Urinary bladder (tissue), 4 donors: ENCODE measurements at places on chromosomes 7 and 10. TPM values are rescaled to one million over a fixed set of nuclear protein-coding genes. Genes with fewer than 3 reads are reported as not detected.

GRCh38 chr10:124367936-124368335, 50.8 kb downstream of the OAT start:
- no peak for DNase-seq

Gene INMT
- polyA plus RNA-seq = 12.8 TPM

DNA sequence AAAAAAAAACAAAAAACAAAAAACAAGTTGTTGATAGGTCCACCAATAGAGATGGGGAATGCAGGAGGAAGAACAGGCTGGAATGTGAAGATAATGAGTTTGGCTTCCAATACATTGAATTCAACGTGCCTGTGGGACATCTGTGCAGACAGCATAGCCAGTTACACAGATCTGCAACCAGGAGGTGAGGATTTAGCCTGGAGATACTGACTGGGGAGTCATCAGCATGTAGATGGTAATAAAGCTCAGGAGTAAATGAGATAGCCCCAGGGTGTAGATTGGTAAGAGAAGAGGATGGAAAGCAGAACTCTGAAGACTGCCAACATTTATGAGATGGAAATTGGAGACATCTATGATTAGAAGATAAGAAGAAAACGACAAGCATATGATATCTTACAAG, 4.7 kb upstream of the TRIM8 start:
- DNase-seq = no peak

Gene SLC18A2
- polyA plus RNA-seq = 2.5 TPM

Gene NAT16
- not detected for polyA plus RNA-seq

GRCh38 chr10:110399106-110399964, 94.6 kb upstream of the SMNDC1 start:
- peak; percentile 59 for DNase-seq

GRCh38 chr10:3982746-3983442, 197.9 kb upstream of the KLF6 start:
- no peak for DNase-seq

GRCh38 chr10:77027141-77027540, 610.5 kb downstream of the KCNMA1 start:
- DNase-seq = no peak

Gene EPHB4
- 53.1 TPM for polyA plus RNA-seq

- DNase-seq = no peak
Measured at GRCh38 chr10:133526957-133527588, at the start of gene CYP2E1. TSS of gene CYP2E1 (plus strand) at chr10:133527363. CDS start at chr10:133527396, 33 bp downstream.

GRCh38 chr10:132588301-132589013, 50.9 kb downstream of the INPP5A start:
- no peak for DNase-seq

GRCh38 chr7:6653071-6654003, 16.2 kb downstream of the ZNF316 start:
- no peak for DNase-seq

Gene SEMA3A
- 12.9 TPM for polyA plus RNA-seq

Gene LAMB1
- 233 TPM for polyA plus RNA-seq

DNA sequence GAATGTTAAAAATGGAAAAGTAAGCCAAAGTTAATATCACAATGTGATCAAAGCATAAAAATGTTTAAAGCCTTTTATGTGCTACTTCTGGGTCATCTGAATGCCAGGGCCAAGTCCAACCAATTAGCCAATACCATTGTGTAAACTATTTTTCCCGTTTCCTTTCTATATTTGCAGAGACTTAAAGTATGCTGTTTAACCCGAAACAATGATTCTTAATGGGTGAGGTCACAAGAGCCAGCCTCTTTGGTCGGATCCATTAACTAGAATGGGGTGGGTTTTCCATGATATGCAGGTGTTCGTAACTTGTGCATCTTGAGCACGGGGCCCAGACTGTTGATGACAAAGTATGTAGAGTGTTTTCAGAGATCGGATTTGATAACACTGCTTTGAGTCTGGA, 111.3 kb upstream of the IGFBP3 start:
- no peak for DNase-seq

DNA sequence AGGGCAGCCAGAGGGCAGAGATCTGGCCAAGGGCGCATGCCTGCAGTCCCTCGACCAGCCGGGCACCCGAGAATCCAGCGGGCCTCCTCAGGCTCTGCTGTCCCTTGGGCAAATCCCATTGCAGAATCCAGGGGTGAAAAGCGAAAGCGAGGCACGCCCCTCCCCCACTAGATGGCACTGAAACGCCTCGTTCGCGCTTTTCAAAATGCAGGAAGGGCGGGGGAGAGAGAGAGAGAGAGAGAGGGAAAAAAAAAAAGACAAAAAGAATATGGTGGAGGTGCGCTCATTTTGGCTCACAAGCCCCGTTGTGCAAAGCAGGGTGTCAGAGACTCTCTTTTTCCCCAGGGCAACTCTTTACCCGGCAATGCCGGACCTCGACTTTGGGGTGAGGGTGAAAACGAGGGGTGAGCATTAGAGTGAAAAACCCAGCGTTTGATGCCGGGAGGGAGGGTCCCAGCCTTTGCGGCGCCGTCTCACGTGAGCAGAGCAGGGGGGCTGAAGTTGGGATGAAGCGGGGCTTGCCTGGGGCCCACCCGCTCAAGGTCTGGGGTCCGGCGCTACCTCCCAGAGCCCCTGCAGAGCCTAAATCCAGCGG, 2.5 kb upstream of the TMEM178B start:
- no peak for DNase-seq

GRCh38 chr7:138992052-138992531, 10.9 kb upstream of the KIAA1549 start:
- no peak for DNase-seq

Gene PTF1A
- polyA plus RNA-seq = not detected

Gene TMEM139
- 1.2 TPM for polyA plus RNA-seq

Gene NRP1
- polyA plus RNA-seq = 36.9 TPM

DNA sequence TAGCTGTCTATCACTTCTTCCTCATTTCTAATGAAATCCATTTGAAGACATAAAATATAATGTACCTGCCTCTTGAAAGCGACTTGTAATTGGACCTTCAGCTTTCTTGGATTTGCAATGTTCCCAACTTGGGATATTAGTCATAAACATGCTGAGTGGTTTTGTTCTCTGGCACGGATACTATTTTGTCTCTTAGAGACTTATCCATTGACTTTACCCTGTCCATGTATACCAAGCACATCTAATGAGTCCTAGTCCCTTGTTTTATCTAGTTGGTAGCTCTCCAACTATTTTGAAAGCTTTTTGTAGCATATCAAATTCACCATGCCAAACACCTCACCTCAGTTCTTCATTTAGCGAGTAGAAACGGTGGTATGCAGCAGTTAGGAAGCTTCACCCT, 18.9 kb downstream of the PLEKHS1 start:
- no peak for DNase-seq

DNA sequence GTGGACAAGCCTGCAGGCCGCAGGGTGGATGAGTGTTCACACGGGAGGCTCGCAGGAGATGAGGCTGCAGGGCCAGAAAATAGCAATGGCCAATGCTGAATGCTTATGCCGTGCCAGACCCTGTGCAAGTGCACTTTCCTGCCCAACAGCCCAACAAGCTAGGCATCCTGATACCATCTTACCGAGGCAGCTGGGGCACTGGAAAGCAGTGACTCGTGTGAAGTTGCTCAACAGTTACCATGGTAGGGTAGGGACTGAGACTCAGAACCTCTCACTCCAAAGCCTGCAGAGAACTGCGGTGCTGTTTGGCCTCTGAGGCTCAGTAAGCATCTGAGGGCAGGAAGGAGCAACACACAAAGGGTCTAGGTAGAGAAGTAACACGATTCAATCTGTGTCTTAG, 43.7 kb downstream of the JAZF1 start:
- DNase-seq = no peak

Gene LMOD2
- not detected for polyA plus RNA-seq

DNA sequence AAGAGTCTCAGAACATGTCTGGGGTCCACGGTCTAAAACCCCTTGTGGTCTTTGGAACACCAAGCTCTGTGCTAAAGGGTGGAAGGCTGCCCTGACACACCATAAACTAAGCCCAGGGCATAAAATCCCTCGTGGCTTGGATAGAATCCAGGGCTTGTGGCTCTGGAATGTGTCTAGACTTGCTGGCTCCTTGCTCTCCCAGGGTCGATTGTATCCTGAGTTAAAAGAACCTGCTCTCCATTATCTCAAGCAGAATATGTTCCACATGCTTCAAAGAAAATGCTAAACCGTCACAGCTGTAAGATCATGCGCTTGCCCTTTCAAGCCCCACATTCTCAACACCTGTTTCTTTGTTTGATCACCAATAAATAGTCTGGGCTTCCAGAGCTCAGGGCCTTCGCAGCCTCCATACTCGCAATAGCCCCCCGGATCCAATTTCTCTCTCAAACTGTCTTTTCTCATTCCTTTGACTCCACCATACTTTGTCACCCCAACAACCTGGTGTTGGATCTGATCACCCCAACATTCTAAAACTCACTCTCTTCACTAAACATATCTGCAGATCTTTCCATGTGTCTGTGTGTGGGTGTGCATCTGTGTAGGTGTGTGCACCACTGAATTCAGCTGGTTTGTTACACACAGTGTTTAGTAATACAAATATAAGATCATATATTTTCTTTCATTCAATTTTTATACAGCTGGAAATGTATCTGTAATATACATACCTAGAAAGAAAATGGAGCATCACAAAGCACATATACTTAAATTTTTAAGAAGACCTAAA, 238.5 kb downstream of the ZMYND11 start:
- DNase-seq = no peak

Gene CALN1
- polyA plus RNA-seq = 0.13 TPM

GRCh38 chr10:22737587-22737986, 23.2 kb upstream of the PIP4K2A start:
- no peak for DNase-seq

GRCh38 chr10:108755646-108756045, 1167.7 kb downstream of the XPNPEP1 start:
- no peak for DNase-seq

DNA sequence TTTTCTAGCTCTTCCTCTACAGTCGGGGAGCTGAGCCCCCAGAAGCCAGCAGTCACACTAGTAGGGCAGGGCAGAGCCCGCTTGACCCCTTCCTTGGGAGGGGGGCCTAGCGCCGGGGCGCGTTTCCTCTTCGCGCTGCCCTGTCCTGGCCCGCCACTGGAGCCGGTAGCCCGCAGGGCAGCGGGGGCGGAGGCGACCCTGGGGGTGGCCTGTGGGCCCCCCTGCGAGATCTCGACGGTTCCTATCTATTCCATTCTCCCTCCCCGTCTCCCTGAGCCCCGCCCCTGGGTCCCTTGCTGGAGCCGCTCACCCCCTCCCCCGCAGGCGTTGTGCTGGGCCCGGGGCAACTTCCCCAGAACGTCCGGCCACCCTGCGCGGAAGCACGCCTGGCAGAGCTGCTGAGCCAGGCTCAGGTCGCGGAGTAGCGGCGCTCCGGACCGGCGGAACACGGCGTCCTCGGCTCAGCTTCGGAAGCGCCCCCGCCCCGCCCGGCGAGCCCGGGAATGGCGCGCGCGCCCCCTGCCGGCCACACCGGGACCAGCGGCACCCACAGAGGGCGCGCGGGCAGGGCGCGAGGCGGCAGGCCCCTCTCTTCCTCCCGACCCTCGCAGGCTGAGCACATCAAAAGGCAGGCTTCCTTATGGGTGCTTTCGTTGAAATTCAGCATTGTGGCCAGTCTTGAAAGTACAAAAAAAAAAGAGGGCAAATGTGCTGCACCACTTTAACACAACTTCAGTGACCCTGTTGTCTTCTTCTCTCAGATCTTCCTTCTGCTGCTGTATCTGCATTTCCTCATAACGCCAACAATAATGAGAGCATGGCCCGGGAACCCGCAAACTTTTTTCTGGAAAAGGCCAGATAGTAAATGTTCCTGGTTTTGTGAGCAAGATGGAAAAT, 327.6 kb downstream of the TNS3 start:
- DNase-seq = no peak

- no peak for DNase-seq
Measured at GRCh38 chr7:24496036-24496435, 77.2 kb upstream of the PALS2 start.

- no peak for DNase-seq
Measured at GRCh38 chr10:83995738-83996331, 143.5 kb upstream of the GHITM start.

Gene SP8
- polyA plus RNA-seq = not detected

Gene TCERG1L
- 0.11 TPM for polyA plus RNA-seq

- no peak for DNase-seq
Measured at GRCh38 chr10:74078037-74078436, 72.6 kb downstream of the AP3M1 start.

DNA sequence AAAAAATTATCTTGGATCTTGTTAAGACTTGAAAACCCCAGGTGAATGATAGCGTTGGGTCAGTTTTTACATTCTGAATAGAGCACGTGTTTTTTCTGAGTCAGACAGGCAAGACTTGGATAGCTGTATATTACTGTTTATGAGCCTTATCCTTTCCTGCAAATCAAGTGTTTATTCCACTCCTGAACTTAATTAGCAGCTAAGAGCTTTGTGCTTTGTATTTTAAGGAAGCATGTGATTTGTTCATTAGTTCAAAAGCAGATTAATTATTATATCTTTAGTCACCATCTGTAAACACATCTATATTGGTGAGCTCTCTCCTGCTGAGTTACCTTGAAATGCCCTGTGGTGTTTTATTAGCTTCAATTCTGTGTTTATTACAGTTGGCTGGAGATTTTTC, 98.6 kb upstream of the PRPS1L1 start:
- peak; percentile 26 for DNase-seq

DNA sequence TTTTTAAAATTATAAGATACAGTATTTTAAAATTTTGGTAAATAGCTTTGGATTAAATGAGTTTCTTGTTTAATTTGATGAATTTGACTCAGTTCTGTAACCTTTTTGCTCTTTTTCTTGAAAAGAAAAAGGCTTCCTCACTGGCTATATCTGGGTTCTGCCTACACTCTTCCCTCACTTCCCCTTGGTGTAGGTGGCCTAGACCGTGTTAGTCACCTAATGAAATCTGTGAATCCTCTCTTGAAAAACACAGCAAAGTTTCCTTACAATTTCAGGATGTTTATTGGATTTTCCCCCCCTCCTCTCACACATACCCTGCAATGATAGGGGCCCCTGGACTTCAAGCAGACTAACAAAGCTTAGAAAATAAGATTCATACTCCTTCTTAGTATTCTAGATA, 231.6 kb downstream of the ADK start:
- no peak for DNase-seq

Gene MAGI2
- polyA plus RNA-seq = 7.6 TPM

GRCh38 chr10:73786512-73786885, 1.1 kb downstream of the ZSWIM8 start:
- DNase-seq = no peak

DNA sequence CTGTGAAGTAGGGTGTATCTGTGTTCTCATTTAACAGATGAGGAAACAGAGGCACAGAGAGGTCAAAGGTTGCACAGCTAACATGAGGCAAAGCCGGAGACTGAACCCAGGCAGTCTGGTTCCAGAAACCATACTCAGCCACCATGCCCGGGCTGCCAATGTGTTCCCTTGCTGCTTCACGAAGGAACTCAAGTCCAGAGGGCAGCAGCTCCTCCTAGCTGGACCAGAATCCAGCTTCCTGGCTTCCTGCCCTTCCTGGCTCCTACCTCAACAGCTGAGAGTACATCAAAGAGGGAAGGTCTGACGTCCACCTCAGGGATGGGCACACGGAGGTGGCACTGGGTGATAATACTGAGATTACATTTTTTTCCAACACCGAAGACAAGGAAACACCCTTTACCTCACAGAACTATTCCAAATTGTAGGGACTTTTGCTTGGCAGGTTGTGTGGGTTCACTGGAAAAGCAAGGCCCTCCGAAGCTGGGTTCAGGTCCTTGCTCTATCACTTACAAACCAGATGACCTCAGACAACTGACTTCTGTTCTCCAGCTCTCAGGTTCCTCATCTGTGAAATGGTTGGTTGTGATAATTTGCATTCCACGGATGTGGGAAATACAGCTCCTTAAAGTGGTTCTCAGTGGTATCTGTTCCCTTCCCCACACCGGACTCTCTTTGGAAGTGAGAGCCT, 154.1 kb upstream of the ZMIZ1 start:
- DNase-seq = no peak

Gene COL17A1
- polyA plus RNA-seq = 9.3 TPM
